ENCODE measurements at places on chromosomes 6 and 20.

DNA sequence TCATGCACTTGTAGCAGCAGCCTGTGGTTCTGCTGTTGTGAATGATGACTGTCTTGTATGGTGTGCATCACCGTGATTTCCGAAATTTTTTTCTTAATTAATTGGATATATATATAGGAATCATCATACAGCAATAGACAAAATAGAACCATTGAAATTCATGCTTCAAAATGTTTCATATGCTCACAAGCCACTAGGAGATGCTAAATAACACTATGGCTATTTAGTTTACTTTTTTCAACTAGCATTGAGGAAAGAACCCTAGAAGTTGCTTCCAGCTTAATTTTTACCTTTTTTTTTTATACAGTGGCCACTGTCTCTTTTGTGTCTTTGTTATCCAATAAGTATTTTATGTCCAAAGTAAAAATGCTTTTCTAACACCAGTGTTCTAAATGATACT, 485.4 kb downstream of the CDKAL1 start:
- no peak for DNase-seq

DNA sequence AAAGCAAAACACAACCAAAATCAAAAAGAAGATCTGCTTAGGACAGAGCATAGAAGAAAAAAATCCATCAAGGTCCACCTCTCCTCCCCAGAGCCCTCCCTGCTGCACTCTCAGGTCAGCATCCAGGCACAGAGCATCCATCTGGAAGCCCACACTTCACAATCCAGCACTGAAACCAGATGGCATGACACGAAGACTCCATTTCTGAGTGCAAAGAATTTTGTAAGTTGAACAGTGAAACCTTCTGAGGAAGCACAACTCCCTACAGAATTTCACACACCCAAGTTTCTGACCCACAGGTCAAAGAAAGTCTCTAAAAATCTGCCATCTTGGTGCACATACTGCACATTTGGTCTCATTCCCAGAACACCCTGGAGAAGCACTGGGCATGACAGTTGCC, 128.8 kb upstream of the STXBP5 start:
- no peak for DNase-seq

- DNase-seq, result no peak
These were observed 66.7 kb downstream of the TRAM2 start for GRCh38 chr6:52510213-52510562.

DNA sequence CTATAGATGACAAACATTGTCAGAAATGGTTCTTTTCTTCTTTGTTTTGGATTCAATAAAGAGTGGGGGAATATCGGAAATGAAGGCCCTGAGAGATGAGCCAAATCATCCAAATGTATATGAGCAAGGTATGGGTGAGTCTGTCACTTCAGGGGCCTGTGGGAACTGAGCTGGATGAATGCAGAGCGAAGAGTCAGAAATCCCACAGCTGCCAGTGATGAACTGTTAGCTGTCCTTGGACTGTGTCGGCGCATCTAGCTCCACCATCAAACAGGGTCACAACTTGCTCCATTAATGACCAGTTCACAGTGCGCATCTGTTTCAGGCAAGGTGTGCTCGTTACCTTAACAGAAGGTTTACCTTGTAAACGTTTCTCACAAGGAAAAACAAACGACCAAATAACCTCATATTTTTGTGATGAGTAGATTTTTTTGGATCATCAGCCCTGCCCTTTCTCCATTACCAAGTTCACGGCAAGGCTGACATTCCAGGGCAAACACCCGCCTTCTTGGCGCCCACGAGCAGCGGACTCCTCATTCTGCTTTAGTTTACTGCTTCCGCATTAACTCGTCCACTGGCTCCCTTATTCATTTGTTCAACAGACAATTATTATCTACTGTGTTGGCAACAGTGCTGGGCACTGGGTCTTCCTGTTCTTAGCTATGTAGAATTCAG, 15.0 kb upstream of the CCN6 start:
- no peak for DNase-seq

DNA sequence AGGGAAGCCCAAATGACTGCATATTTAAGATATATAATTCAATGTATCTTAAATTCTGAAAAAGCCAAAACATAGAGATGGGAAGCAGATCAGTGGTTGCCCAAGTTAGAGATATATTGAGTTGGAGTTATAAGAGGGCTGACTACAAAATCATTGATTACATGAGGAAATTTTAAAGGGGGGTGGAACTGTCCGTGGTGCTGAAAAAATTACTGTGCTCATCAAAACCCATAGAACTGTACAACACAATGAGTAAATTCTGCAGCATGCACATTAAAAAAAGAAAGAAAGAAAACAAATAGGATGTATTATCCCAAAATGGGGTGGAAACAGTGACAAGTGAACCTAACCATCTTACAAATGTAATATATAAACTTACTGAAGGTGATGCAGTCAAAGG, 100.9 kb downstream of the FUT9 start:
- no peak for DNase-seq

DNA sequence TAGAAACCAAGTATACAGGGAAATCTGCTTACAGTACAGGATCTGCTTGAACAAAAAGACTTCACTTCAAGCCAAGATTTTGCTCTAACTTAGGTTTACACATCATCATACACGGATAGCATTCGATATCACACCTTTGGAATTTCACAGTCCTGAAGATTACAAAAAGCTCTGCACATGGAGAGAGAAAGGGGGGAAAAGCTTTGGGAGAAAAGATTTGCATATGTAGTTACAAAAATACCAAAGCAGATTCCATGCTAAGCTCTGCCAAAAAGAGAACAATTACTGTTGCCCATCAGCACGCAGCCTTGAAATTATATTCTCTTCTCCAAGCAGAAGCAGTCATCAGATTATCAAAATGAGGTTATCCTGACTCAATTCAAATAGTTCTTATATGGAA, 62.0 kb downstream of the HIVEP2 start:
- no peak for DNase-seq

DNA sequence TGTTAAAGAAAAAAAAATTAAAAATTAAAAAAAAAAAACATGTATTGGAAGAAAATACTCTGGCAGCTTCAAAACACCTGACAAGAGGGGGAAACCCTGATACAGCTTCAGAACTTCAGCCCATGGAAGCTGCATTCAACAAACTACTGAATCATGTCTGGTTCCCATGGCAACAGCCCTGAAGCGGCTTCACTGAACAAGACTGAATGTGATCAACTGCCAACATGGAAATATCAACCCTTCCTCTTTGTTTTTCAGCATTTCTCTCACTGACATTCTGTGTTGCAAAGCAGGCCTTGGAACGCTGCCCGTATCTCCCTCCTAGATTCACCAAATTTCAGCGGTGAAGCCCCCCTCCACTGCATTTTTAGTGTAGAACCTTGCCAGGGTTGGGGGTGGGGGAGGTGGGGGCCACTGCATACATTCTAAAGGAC, 91.3 kb upstream of the SHLD1 start:
- DNase-seq, result no peak

GRCh38 chr6:156949376-156949775, 172.2 kb downstream of the ARID1B start:
- DNase-seq, result no peak

DNA sequence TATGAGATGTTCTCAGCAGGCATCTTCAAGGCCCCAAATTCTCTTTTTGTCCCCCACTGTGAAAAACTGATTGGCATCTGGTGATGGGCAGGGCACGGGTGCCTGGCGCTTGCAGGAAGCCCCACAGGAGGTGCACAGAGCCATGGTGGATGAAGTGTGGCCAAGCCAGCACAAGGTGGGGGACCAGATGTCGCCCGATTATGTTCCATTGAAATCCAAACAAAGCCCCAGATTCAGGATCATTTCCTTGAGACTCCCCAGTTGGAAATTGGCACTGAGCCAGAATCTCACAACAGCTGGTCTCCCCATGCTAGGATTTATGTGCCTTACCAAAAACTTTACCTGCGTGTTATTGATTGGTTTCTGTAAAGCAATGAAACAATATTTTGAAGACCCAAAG, 186.1 kb downstream of the ADAT2 start:
- DNase-seq, result no peak

DNA sequence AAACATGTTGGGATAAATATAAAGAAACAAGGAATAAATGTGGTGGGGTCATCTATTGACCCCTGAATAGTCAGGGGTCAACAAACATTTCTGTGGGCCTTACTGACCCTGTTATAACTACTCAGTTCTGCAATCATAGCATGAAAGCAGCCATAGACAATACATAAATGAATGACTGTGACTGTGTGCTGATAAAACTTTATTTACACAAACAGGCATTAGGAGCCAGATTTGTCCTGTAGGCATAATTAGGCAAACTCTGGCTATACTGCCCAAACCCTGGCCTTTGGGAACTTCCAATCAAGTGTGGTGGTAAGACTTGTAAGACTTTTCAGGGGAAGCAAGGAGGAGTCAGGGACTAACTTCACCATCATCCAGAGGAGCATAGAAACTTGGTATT, 222.7 kb downstream of the KHDC1L start:
- no peak for DNase-seq

DNA sequence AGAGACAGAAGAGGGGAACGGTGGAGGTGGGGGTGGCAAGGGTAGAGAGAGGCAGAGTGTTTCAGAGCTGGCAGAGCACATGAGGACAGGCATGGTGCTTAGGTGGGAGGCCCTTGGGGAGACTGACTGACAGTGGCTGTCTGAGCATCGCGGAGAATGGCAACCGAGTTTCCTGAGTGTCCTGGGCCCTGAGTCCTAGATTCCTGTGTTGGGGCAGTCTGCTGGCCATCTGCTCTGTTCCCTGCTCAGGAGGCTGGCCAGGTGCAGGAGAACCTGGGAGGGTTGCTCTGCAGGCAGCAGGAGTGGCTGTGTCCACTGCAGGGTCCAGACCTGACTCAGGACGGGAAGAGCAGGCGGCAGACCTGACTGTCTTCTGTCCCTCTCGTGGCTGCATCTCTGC, 248.9 kb downstream of the LRFN2 start:
- DNase-seq, result no peak

- no peak for DNase-seq
These were observed 61.9 kb upstream of the TAGAP start for GRCh38 chr6:159106627-159107241.

Data from GM12892 (cell line).